Suppressor macrophage treated with lipopolysaccharide for 1 hour (primary cell): ENCODE measurements at places on chromosomes 5 and 9.
A peak's percentile ranks its signal among the peaks of the same experiment; 100 is the strongest.

GRCh38 chr9:78805771-78806170, 508.8 kb downstream of the PSAT1 start:
- no peak for DNase-seq

DNA sequence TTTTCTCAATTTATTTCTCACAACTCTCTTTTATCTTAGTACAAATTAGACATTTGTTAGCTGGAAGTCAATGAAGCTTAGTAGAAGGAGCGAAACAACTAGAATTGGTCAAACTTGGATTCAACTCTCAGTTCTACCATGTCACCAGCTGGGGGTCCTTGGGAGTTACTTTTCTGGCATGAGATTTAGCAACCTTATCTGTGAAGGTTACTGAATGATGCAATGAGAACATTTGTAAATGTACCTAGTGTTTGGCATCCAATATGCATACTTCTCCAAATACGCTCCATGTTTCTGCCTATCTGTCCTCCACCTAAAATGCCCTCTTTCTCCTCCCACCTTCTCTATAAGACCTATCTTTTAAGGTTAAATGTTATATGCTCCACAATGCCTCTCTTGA, 6.3 kb downstream of the HNRNPA0 start:
- DNase-seq, result no peak

- no peak for DNase-seq
Observed at GRCh38 chr5:83752700-83753099, 32.0 kb upstream of the HAPLN1 start.

DNA sequence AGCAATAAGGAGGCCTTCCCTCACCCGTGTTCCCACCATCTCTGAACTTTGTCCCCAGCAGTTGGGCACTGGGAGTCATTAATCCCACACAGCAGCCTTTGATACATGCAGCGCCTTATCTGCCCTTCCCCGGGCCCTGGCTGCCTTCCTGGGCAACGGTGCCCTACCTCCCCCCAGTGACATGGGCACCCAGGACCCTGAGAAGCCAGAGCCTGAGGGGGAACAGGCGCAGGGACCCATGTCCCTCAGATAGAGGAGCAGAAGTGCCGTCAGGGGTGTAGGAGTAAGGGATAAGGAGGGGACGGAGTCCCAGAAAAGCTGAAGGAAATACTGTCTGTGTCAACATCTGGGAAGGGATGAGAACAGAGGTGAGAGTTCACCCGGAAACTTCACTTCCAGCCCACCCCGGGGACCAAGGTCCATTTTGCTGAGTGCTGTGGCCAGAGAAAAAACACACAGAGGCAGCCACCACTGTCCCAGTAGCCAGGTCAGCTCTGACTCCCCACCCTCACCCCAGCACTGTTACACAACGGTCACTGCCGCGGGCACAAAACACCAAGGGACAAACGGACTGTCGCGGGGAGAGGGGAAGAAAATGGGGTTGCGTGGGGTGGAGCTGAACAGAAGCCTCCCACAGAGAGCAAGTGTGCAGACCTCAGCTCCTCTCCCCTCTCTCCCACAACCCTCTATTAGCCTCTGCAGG, 3.8 kb downstream of the PCDH1 start:
- no peak for DNase-seq

DNA sequence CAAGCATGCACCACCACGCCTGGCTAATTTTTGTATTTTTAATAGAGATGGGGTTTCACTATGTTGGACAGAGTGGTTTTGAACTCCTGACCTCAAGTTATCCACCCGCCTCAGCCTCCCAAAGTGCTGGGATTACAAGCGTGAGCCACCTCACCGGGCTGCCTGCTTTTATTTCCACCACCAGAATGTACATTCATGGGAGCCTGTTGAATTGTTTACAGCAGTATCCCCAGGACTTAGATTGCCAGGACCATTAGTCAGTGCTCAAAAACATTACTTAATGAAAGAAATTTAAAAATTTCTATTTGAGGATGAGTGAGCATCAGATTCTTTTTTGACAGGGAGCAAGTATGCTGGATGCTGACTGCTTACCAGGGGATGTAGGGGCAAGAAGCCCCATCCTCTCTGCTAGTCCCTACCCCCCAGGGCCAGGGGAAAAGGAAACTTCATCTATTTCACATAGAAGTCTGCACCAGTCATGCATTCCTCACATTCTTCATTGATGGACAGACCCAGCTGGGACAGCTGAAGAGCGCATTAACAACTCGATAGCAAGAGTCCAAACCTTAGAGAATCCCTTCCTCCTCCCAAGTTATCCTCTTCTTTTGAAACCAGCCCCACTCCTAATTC, 10.3 kb upstream of the RGMB start:
- no peak for DNase-seq

GRCh38 chr9:71295928-71296327, 174.5 kb upstream of the TRPM3 start:
- DNase-seq, result no peak

- DNase-seq, result no peak
Observed at GRCh38 chr9:89766991-89767390, 162.2 kb downstream of the GADD45G start.

GRCh38 chr5:107840592-107840991, 169.9 kb upstream of the EFNA5 start:
- DNase-seq, result no peak

GRCh38 chr5:54175-54730, 37.7 kb upstream of the PLEKHG4B start:
- no peak for DNase-seq

DNA sequence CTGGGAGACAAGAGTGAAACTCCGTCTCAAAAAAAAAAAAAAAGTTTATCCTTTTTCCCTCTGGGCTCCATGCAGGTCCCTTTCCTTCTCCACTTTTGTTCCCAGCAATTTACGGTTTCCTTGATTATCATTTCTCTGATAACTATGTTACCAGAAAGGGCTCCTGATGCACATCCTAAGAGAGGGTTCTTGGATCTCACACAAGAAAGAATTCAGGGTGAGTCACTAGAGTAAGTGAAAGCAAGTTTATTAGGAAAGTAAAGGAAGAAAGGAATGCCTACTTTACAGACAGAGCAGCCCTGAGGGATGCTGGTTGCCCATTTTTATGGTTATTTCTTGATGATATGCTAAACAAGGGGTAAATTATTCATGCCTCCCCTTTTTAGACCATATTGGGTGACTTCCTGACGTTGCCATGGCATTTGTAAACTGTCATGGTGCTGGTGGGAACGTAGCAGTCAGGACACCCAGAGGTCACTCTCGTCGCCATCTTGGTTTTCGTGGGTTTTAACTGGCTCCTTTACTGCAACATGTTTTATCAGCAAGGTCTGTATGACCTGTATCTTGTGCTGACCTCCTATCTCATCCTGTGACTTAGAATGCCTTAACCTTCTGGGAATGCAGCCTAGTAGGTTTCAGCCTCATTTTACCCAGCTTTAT, 13.5 kb upstream of the MELK start:
- DNase-seq, result no peak

DNA sequence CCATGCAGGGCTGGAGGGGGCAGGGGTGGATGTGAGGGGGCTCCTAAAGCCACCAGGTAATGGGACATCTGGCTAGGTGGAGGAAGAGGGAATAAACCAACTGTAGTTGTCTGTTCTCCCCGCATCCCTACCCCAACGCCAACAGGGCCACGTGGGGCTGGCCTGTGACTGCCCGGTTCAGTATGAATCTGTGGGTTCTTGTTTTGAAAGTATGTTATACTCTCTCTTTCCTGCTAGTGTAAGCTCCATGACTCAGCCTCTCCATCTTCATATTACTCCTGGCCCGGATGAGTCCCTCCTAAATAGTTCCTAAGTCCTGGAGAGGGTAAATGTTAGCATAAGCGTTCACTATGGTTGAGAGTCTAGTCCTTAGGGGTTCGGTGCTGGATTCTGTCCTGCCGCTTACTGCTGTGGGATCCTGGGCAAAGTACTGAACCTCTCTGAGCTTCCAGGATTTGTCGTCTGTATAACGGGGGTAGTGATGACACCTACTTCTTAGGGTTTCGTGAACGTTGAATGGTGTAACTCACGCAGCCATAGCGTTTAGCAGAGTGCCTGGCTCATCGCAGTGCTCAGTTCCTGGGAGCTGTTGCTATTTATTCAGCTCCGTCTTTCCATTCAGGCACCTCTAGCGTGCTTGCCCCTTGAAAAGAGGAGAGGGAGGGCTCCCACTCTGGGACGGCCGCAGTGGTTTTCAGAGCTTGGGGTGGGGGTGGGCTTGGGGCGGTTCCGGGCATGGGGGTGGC, 28.8 kb downstream of the LHX2 start:
- DNase-seq, result no peak

DNA sequence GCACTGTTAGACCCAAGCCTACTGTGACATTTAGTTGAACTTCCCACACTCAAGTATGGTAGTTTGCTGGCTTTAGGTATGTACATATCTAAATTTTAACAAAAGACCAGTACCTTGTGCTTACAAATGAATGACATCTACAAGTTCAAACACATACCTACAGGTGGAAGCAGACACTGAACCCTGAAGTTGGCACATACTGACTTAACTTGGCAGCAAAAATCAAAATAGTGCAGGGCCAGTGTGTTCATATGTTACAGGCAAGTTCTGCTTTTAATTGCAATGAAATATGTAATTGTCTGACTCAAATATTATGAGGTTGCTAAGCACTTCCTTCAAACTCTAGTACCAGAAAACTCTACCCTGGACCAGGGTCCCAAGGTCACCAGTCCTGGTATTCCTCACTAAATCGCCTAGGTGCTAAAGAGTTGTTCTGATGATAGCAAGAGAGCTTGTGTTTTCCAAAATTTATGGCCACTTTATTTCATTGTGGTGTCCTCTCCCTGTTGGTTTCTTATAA, 77.4 kb downstream of the MEGF10 start:
- DNase-seq, result no peak

GRCh38 chr9:40913928-40914673, 214.4 kb downstream of the FOXD4L6 start:
- DNase-seq, result no peak

DNA sequence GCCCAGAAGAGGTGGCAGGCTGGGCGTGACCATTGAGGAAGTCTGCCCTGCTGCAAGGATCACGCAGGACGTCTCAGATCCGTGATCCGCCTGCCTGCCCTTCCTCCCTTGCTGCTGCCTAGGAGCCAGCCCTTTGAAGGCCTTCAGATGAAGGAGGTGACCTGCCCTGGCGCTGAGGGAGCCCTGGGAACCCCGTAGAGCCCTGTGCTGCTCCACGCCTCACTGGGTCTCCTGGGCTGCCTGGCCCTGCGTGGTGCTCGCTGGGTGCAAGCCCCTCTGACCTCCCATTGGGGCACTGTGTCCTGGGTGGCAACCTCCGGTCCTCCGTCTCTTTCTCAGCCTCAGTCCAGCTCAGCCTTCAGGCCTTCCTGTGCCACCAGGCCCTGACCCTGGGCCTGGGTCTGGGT, 295.3 kb upstream of the IRX4 start:
- DNase-seq, result no peak

DNA sequence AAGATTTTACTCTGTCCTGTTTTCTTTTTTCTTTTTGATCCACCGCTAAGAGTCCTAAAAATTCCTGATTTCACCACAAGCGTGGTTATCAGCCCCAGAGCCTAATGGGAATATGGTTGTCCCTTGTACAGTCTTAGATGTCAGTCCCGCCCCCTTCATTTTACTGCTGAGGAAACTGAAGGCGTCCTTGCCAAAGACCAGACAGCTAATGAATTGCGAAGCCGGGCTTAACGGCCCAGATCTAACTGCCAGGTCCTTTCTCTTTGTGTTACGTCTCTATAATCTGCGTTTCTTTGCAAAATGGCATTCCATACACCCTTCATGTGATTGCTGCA, 497 bp downstream of the NSA2 start:
- peak; percentile 60 for DNase-seq
